ENCODE measurements at places on chromosomes 2 and 18.

GRCh38 chr18:22370414-22370813 lies 47.3 kb downstream of the CTAGE1 start:
- DNase-seq: no peak

- no peak for DNase-seq
These were observed 147.2 kb downstream of the PKP4 start for GRCh38 chr2:158603986-158604385.

- DNase-seq: no peak
These were observed 19.3 kb upstream of the ODC1 start for GRCh38 chr2:10467401-10467800.

GRCh38 chr2:2230433-2230817 lies 100.7 kb downstream of the MYT1L start:
- no peak for DNase-seq

- DNase-seq: no peak
These were observed 19.1 kb upstream of the C2orf72 start for GRCh38 chr2:231018184-231018583.

- no peak for DNase-seq
These were observed 183.5 kb upstream of the HS6ST1 start for GRCh38 chr2:128502200-128502599.

GRCh38 chr18:59517446-59518165 lies 158.5 kb upstream of the LMAN1 start:
- DNase-seq: no peak

GRCh38 chr18:6488956-6489355 lies 74.2 kb upstream of the L3MBTL4 start:
- no peak for DNase-seq

DNA sequence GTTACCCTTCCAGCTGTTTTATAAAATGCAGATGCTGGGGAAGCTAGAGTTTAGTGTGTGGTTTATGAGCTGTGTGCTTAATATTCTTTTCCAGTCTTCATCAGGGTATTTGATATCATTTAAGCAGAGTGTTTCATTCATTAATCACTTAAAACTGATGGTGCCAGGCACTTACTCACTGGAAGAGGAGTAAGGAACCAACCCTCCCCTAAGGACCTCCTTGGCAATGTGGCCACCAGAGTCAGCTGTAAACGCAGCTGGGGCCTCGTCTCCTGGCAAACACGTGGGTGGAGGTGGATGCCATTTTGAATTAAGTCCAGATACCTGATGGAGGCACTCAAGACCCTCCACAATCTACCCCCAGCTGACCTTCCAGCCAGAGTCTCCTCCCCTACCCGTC lies 331.6 kb downstream of the CLIP4 start:
- no peak for DNase-seq

DNA sequence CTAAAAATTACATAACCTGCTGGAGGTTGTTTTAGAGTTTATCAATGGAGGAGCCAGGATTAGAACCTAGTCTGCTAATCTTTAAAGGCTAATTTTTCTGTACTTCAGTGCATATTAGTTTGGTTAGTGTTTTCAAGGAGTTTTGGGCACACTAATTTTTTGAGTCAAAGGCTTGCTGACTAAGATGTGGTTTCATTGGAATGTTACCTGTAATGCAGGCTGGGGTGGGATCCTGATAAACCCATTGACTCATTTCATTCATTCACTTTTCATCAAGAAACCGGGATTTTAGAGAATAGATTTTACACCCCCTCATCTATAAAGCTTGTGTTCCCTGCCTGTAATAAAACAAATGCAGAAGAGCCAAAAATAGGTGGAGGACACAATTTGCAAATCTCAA lies 91.9 kb upstream of the IL1R2 start:
- DNase-seq: no peak
